NCI-H526 treated with DMSO at 0.1 percent for 48 hours (cell line): ENCODE measurements at places on chromosomes 1 and 21.

- DNase-seq = no peak
Observed at GRCh38 chr21:41136286-41136685, 31.7 kb upstream of the BACE2 start.

- DNase-seq = no peak
Observed at GRCh38 chr1:65493802-65494201, 73.3 kb downstream of the LEPR start.

DNA sequence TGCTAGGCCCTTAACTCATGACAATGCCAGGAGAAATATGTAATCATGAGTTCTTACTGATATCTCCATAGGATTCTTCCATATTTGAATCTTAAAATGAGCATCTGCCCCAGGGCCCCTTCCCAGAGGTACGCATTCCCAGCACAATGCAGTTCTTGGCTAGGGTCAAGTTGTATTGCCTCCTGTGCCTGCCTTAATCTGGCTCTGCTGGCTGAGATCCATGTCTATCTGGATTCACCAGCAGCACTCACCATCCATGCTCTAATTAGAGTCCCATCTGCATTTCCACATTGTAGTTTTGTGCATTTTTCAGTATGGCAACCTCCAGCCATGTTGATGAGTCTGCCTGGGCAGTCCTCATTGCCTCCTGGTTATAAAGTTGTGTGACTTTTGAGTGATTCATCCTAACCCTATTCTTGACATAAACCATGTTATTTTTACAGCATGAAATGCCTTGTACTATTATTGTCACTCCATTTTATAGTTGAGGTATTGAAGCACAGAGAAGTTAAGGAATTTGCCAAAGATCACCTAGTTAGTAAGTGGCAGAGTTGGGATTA lies 55.9 kb downstream of the CAMSAP2 start:
- no peak for DNase-seq

DNA sequence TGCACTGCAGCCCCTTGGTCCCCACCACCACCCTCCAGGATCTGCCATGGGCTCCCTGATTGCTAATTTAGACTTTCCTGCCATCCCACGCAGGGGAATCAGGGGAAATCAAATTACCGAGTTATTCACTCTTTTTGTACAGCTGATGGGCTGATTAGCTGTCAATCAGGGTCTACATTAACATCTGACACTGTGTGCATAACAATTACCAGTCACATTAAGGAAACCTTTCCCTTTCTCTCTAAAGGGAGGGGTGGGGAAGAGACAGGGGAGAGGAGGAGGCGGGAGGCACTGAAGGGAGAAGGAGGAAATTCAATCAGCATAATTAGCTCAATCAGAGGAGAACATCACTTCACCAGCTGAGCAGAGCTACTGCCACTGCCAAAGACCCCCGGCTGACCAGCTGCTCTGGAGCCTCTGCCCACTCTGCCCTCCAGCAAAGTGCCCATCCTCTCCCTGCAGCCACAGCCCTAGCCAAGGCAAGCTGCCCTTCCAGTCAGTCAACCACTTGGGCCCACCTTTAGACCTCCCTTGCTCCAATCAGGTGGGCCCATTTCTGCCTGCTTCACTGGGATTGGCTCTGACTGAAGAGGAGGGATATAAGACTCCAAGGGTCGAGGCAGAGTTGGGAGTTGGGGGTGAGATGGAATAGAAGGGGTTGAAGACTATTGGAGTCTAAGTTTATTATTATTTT lies 199.3 kb upstream of the ZC3H12A start:
- no peak for DNase-seq

- DNase-seq = no peak
Observed at GRCh38 chr1:37519613-37520012, 5.0 kb upstream of the MEAF6 start.

DNA sequence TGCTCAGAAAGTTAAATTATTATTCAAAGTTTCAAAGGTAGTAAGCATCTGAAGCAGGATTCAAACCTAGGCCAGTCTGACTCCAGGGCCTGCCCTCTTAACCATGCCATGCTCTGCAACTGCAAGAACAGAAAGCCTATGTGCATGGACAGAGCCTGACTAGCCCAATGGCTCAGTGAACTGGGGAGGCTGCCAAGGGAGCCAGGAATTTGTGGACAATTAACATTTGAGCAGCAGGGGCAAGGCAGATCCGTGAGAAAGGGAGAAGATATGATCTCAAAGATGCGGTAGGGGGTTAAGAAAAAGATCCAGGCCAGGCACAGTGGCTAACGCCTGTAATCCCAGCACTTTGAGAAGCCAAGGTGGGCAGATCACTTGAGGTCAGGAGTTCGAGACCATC lies 6.5 kb upstream of the ATP1A4 start:
- no peak for DNase-seq

DNA sequence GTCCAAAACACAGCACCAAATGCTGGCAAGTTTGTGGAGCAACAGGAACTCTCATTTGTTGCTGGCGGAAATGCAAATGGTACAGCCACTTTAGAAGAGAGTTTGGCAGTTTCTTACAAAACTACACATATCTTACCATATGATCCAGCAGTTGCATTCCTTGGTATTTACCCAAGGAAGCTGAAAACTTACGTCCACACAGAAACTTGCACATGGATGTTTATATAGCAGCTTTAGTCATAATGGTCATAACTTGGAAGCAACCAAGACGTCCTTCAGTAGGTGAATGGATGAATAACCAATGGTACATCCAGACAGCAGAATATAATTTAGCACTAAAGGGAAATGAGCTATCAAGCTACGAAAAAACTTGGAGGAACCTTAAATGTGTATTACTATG lies 66.4 kb downstream of the MARK1 start:
- DNase-seq = no peak

- DNase-seq = no peak
Observed at GRCh38 chr1:175402336-175402735, 209.8 kb upstream of the KIAA0040 start.

GRCh38 chr21:14880922-14881321 lies 183.9 kb downstream of the NRIP1 start:
- DNase-seq = no peak

GRCh38 chr21:36075171-36075570 lies 5.3 kb downstream of the CBR1 start:
- no peak for DNase-seq
